NCI-H2227 treated with DMSO at 0.1 percent for 48 hours (cell line): ENCODE measurements at places on chromosomes 4 and X.

DNA sequence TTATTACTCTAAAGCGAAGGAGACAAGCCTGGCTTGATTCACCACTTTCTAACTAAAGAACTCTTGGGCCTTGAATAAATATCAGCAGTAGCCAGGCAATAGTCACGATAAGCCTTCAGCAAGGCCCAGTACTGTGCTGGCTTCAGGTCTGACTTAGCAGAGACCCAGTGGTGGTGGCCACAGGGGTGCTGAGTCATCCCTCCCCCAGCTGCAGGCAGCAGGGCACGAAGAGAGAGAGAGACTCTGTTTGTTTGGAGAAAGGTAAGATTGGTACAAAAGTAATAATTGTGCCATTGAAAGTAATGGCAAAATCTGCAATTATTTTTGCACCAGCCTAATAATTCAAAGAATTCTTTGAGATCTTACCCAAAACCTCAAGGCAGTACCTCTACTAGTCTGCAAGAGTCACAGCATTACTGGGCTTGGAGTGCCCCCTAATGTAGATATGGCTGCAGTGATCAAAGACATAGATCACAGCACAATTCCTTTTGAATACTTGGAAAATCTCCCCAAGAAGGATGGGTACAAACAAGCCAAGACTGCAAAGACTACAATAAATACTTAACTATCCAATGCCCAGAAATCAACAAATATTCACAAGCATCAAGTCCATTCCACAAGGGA lies 159.5 kb upstream of the USP38 start:
- no peak for DNase-seq

- DNase-seq, result no peak
Observed at GRCh38 chrX:128699716-128700285, 647.6 kb upstream of the ACTRT1 start.

GRCh38 chr4:32290102-32290501 lies 1569.9 kb downstream of the PCDH7 start:
- no peak for DNase-seq

- DNase-seq, result no peak
Observed at GRCh38 chrX:23228454-23228853, 106.2 kb upstream of the PTCHD1 start.

GRCh38 chr4:61541459-61541858 lies 341.3 kb downstream of the ADGRL3 start:
- DNase-seq, result no peak

- no peak for DNase-seq
Observed at GRCh38 chrX:78595901-78596502, 63.1 kb downstream of the RTL3 start.
